ENCODE measurements at places on chromosomes 3 and 15.

DNA sequence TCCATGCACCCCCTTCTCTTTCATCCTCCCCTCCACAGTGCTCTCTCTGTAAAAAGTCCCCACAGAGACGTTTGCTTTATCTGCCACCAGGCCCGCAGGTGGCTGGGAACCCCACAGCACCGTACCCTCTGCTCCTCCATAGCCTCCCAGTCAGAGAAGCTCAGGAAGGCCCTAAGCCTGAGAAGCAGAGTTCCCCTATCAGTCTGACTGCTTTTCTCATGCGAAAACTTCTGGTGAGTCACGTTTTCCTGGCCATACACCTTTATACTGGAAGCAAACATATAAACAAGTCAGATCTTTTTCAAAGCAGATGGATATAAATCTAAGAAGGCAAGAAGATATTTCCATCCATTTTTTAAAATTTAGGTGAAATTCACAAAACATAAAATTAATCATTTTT lies 51.5 kb upstream of the MEF2A start:
- DNase-seq, result no peak

GRCh38 chr15:34813446-34814190 lies 18.3 kb upstream of the ACTC1 start:
- no peak for DNase-seq

DNA sequence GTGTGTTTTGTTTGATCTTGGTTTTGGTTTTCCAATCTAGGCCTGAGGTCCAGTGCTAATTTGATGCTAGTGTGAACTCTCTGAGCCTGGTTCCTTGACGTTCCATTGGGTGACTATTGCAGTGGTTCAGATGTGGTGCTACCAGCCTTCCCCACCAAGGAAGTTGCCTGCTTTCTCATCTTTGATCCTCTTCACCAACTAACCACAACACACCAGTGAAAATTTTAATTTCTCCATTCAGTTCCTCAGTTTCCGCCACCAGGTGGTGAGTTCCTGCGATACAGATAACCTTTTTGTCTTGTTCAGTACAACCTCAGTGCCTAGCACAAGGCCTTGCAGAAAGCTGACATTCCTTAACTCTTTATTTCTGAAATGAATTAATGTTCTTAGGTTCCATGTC lies 337.4 kb upstream of the TPRG1 start:
- no peak for DNase-seq

- DNase-seq, result no peak
Observed at GRCh38 chr3:142013326-142013980, 135.9 kb downstream of the TFDP2 start.

DNA sequence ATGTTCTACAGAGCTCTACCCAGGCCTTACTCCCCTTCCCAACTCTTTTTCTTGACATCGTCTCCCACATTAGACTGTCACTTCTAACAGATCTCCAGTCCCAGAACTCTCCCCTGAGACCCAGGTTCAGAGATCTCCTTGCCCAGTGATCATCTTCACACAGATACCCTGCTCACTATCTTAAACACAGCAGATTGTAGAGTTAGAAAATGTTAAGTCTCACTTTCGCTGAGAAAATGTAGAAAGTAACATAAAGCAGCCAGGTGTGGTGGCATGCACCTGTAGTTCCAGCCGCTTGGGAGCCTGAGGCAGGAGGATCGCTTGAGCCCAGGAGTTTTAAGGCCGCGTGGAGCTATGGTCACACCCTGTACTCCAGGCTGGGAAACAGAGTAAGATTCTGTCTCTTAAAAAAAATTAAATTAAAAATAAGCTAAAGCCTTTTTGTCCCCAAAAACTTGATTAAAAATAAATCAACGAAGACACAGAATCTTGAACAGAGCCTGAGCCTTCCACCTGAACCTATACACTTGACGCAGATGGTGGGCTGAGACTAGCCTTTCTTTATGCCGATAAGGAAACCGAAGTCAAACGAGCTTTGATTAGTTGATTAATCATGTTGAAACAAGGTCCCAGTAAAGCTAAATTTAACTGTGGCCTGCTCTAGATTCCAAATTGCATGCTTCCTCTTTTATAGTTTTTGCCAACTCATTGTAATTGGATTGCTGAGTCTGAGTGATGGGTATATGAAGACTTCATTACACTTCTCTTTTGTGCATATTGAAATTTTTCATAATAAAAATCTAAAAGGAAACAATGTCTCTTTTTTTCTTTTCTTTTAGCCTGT lies 31.3 kb upstream of the BLM start:
- no peak for DNase-seq

DNA sequence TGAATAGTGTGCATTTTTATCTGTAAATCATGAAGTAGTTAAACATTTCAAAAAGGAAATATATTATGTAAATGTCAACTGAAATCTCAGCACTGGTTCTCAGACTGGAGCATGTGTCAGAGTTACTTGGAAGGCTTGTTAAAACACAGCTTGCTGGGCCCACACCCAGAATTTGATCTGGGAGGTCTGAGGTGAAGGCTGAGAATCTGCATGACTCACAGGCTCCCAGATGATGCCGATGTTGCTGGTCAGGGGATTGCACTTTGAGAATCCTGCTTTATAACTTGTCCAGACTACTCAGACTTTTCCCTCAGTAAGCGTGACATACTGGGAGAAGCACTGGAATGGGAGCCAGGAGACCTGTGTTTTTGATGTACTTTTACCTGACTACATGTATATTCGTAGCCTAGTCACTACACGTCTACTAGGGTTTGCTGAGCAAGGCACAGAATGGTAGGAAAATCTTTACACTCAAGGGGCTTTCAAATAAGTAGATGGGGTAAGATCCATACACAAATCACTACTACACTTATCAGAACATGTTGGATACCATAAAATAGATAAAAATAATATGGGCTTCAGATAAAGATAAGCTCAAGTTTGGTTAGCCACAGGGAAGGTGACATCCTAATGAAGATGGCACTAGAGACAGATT lies 77.1 kb upstream of the MEX3B start:
- DNase-seq, result peak; percentile 25

DNA sequence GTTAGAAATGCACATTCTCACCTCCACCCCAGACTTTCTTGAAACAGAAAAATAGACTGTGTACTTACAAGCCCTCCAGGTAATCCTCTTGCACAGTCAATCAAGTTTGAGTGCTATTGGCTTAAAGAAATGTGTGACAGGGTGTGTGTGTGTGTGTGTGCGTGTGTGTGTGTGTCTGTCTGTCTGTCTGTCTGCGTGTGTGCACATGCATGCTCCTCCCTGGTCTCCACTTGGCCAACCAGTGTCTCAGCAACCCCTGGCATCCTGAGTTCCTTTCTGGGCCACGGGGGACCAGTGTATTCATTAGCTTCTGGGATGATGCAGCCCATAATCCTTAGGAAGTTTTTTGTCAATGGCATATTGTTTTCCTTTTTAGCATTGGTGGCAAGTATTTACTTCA lies 128.8 kb upstream of the IL12A start:
- DNase-seq, result no peak

DNA sequence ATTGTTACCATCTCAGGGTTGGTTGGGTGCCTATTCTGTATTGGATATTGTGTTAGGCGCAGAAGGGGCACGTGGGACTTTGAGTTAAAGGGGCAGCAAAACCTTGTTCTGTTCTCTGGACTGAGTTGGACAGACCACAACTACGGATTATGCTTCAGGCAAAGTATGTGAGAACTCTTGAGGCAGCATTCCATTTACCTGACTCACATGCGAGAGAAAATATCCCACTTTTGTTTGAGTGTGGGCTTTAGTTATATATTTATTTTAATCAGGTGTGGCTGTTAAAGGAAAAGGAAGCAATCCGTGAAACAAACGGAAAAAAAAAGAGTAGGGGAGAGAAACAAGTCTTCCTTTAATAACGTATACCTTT lies 627 bp upstream of the PLS1 start:
- peak; percentile 82 for DNase-seq

DNA sequence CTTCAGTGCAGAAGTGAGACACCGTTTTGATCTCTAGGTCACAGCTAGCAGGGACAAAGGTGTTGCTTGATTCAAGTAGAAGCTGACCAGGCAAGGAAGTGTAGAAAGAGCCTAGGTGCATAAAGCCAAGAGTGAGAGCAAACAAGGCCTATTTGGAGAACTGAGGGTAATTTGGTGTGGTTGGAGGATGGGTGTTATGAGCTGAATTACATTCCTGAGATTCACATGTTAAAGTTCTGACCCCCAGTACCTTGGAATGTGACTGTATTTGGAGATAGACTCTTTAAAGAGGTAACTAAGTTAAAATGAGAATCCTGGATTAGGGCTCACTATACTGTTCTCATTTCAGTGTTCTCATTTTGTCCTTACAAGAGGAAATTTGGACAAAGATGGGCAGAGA lies 191.3 kb downstream of the ZMAT3 start:
- DNase-seq, result no peak

GRCh38 chr3:33149342-33149741 lies 35.5 kb downstream of the CRTAP start:
- no peak for DNase-seq

- no peak for DNase-seq
Observed at GRCh38 chr3:108845709-108846293, 23.2 kb downstream of the TRAT1 start.

- no peak for DNase-seq
Observed at GRCh38 chr15:72341361-72341760, 21.4 kb upstream of the CELF6 start.

GRCh38 chr15:47304656-47305055 lies 412.6 kb upstream of the SEMA6D start:
- no peak for DNase-seq

- no peak for DNase-seq
Observed at GRCh38 chr3:178975320-178975719, 96.3 kb downstream of the ZMAT3 start.

DNA sequence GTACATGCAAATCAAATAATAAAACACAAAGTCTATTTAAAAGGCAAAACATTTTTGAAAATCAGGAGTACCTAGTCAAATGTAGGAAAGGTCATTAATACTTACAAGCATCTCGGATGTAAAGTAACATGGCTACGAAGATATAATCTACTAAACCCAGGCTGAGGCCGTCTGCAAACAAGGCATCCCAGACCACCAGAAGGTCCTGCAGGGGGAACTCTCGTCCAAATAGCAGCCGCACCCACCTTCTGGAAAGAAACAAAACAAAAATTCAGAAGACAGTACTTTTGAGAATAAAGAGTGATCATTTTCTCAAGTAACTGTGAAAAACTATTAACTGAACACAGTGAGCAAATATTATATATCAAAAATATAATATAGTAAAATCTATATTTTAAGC lies 423.1 kb downstream of the PLCL2 start:
- no peak for DNase-seq

- no peak for DNase-seq
Observed at GRCh38 chr15:97071668-97072067, 741.2 kb downstream of the NR2F2 start.

DNA sequence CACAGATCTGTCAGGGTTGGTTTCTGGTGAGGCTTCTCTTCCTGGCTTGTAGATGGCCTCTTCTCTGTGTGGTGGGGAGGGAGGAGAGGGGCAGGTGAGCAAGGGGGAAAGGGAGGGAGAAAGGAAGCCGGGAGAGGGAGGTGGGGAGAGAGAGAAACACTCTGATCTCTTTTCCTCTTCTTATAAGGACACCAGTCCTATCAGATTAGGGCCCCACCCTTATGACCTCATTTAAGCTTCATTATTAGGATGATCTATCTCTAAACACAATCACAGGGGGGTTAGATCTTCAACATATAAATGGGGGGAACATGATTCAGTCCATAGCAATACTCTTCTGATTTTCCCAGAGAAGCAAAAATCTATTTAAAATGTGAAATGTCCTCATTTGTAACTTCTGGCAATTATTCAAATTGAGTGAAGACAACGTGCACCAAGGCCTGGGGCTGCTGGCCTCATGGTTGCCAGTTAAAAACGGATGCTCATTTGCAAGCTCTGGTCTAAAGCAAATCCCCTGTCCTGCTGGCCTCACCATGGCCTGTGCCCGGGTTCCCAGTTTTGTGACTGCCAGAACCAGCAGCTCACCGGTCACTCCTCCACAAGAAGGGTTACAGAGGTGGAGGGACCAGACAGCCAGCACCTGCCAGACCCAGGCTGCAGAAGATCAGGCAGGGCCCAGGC lies 8.3 kb downstream of the POMGNT2 start:
- no peak for DNase-seq

DNA sequence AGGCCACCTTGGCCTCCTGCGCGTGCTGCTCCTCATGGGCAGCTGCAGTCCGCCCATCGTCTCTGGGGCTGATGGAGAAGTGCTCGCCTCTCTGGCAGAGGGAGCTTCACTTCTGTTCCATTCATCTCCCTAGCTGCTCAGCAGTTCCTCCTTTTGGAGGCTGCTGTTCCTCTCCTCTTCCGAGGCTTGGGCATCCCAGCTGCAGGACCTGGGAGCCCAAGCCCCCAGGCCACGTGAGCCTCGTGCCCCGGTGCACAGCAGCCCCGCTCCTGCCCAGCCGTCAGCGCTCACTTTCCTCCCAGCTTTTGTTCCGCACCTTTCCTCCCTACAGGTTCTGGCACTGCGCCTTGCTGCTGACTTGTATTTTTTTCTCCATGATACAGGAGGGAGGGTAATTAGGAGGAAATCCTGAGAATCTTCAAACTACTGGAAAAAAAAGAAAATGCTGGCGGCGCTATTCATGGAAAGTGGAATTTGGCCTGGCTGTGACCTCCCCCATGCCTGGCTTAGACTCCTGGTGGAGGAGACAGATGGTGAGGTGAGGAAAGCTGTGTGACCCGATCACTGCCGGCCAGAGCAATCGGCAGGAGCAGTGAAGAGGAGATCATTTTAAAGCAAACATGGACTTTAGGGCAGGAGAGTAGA lies 210.1 kb downstream of the CHST2 start:
- DNase-seq, result no peak

GRCh38 chr3:2968475-2968874 lies 141.7 kb downstream of the IL5RA start:
- no peak for DNase-seq

GRCh38 chr15:98154863-98155262 lies 194.4 kb downstream of the ARRDC4 start:
- DNase-seq, result peak; percentile 7

DNA sequence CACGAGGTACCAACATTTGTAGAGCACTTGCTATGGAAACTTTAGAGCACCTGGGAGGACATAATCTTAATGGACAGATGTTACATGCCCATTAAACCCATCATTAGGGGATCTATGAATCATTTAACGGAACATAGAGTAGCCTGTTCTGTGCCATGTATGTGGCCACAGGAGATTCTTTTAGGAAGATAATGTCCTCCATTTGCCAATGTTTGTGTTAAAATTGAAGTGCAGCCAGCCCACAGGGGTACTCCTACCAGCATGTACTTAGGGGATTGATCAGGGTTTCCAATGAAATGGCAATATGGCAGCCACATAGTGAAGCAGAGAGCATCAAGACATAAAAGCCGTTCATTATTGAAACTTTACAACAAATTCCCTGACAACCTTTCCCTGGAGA lies 70.7 kb downstream of the TNIK start:
- DNase-seq, result no peak

- no peak for DNase-seq
Observed at GRCh38 chr3:58564456-58565160, 12.6 kb downstream of the FAM107A start.

DNA sequence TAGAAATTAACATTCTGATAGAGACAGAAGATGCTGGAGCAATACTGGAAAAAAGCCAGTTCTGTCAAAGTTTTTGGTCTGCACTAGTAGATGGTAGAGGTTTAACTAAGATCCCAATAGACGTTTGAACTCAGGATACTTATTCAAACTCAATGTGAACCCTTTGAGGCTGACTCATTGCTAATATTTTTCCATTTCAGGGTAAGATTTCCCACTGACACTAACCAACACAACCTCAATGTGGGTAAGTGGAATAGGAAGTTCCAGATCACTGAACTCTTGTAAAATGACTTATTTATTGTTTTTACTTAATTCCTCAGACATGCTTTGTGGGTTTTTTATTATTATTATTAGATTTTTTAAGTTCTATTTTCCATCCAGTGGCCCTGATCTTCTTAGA lies 1024.8 kb downstream of the EPHA3 start:
- no peak for DNase-seq

All from stomach (tissue), 19 donors.